ENCODE measurements at places on chromosomes 3 and 15.

DNA sequence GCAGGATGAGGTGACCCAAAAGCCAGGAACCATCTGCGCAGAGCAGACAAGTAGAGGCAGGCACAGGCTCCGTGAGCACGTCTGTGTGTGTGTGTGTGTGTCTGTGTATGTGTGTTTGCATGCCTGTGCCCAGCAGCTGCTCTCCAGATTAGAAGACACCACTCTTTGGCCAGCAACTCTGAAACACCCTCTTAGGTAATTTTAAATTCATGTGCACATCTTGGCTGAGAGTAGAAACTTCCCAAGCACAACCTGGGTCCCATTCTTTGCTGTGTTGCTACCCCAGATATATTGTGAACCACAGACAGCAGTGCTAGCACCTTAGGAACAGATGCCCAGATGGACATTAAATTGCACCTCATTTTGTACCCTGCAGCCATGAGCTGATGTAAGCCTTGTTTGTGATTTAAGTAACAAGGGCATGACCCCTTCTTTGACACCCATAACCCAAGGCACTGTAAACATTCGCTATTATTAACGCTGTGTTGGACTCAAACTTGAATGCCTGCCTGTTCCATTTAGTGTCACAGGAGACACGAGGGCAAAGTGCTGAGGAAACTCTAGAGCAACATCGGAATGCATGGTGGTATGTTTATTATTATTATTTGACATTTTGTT lies at the start of gene FILIP1L:
TSS of gene FILIP1L (minus strand) at position 89 of the 618 bp plus-strand sequence.
- no peak for DNase-seq

- no peak for DNase-seq
Measured at GRCh38 chr3:62797132-62797531, 78.1 kb downstream of the CADPS start.

- no peak for DNase-seq
Measured at GRCh38 chr15:88748651-88749050, 54.6 kb upstream of the ACAN start.

GRCh38 chr3:65039754-65040210 lies 352.0 kb upstream of the ADAMTS9 start:
- DNase-seq = no peak

GRCh38 chr15:31371520-31372240 lies 45.0 kb downstream of the KLF13 start:
- DNase-seq = no peak

- no peak for DNase-seq
Measured at GRCh38 chr3:153055779-153056178, 106.2 kb upstream of the RAP2B start.

GRCh38 chr3:133799794-133800585 lies 5.6 kb upstream of the SRPRB start:
- no peak for DNase-seq

- no peak for DNase-seq
Measured at GRCh38 chr15:67859331-67859946, 19.6 kb upstream of the RNU6-1 start.

- no peak for DNase-seq
Measured at GRCh38 chr3:179788996-179789395, 136.2 kb downstream of the USP13 start.

DNA sequence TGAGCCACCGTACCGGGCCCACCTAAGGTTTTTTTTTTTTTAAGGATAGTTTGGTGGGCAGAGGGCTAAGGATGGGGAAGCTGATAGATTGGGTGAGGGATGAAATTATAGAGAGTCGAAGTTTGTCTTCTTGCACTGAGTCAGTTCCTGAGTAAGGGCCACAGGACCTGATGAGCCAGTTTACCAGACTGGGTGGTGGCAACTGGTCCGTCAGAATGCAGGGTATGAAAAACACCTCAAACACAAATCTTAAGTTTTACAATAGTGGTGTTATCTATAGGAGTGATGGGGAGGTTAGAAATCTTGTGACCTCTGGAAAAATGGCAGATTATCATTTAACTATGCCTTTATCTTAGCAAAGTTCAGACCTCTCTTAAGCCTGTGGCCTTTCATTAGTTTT lies 2.8 kb downstream of the ZNF860 start:
- no peak for DNase-seq

DNA sequence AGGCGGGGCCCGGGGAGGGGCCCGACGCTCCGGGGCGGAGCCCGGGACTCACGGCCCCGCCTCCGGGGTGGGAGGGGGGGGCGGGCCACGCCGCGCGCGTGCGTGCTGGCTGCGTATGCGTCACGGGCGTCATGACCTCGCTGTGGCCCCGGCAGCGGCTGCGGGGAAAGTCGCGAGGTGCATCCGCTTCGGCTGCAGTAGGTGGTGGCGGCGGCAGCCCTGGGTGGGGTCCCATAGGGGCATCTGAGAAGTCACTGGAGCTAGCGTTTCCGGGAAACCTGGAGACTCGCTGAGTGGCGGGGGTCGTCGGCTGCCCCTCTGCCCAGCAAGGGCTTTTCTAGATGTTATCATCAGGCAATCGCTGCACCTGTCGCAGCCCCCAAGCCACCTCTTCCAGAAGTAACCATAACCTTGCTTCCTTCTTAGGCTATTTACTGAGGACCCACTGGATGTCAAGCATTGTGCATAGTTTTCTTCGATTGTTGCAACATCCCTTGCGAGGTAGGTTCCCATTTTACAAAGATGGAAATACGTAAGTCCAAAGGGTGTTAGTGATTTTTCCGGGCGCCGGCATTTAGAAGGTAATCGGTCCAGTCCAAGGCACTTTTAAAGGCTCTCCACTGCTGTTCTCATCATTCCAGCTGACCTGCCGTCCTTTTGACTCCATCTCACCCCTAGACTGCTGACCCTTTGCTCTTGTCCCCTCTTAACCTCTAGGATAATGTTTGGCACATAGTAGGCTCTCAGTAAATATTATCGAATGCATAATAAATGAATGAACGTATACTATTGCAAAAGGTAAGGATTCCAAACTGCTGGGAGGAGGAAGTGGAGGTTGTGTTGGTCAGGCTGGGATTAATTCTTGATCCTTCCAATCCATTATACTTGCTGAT lies at the start of gene GDPGP1:
TSS of gene GDPGP1 (plus strand) at position 114 of the 893 bp plus-strand sequence. CDS start 6,700 bp downstream, outside the sequence.
- DNase-seq = no peak

- DNase-seq = no peak
Measured at GRCh38 chr3:188268336-188268735, 114.4 kb downstream of the LPP start.

GRCh38 chr3:194294199-194294894 lies 56.8 kb downstream of the CPN2 start:
- DNase-seq = no peak

GRCh38 chr15:38085114-38085513 lies 150.7 kb downstream of the TMCO5A start:
- DNase-seq = no peak

GRCh38 chr3:71315431-71315830 lies 268.1 kb downstream of the FOXP1 start:
- DNase-seq = no peak

DNA sequence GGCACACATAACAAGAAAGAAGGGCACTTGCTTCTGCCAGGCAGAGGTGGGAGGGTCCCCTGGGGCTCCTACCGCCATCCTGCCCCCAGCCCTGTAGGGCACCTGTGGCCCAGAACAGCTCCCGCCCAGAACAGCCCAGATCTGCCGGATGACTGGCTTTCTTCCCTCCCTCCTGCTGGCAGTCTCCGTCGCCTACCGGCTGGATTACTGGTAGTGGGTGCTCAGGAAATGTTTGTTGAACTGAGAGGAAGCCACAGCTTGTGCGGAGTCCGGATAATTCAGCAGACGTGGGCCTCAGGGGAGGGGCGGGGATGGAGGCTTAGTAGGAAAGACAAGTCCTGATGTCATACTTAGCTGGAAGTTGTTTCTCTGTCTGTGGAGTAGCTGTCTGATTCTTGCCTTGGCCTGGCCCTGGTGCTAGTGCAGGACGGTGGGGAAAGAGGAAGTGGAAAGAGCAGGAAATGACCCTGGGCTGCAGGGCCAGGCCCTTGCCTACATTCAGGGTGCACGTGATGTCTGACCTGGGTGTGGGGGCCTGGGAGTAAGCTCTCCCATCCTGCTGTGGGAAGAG lies 6.7 kb downstream of the CCDC9B start:
- no peak for DNase-seq

- no peak for DNase-seq
Measured at GRCh38 chr15:59553879-59554735, 57.5 kb upstream of the GCNT3 start.

GRCh38 chr3:181292984-181293383 lies 303.4 kb upstream of the DNAJC19 start:
- no peak for DNase-seq

- DNase-seq = no peak
Measured at GRCh38 chr3:156098437-156099035, 21.8 kb upstream of the KCNAB1 start.

DNA sequence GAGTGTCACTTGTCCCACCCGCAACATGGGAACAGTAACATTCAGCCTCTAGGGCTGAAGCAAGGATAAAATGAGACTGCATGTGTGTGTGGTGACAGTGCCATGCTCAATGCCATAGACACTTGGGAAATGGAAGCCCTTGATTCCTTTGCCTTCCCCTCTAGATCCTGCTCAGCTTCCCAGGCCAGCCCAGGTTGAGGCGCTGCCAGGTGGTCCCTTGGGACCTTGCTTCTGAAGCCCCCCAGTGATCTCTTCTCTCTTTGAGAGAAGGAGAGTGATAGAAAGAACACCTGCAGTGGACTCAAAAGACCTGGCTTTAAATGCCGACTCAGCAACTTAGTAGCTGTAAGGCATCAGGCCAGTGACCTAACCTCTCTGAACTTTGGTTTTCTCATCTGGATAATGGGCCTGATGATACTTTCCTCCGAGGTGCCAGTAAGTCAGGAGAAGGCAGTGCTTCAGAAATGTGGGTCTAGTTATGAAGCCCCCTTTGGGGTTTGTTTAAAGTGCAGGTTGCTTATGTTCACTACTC lies 144.5 kb downstream of the RPLP1 start:
- DNase-seq = no peak

DNA sequence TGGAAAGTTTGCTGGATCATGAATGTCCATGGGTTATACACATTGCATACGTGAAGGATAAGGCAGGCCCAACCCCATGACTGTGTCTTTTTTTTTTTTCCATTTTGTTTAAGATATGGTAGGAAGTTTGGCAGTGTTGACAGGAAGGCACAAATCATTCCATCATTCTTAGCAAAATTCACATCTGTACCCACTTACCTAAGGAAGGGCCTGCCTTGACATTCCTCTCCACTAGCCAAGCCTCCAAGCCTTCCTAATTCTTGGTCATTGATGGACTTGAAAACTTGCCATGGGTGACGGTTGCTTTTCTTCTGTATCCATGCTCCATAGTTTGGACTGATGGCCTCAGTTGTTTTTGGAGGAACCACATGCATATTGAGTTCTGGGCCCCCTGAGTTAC lies 54.4 kb downstream of the ARNT2 start:
- DNase-seq = no peak

DNA sequence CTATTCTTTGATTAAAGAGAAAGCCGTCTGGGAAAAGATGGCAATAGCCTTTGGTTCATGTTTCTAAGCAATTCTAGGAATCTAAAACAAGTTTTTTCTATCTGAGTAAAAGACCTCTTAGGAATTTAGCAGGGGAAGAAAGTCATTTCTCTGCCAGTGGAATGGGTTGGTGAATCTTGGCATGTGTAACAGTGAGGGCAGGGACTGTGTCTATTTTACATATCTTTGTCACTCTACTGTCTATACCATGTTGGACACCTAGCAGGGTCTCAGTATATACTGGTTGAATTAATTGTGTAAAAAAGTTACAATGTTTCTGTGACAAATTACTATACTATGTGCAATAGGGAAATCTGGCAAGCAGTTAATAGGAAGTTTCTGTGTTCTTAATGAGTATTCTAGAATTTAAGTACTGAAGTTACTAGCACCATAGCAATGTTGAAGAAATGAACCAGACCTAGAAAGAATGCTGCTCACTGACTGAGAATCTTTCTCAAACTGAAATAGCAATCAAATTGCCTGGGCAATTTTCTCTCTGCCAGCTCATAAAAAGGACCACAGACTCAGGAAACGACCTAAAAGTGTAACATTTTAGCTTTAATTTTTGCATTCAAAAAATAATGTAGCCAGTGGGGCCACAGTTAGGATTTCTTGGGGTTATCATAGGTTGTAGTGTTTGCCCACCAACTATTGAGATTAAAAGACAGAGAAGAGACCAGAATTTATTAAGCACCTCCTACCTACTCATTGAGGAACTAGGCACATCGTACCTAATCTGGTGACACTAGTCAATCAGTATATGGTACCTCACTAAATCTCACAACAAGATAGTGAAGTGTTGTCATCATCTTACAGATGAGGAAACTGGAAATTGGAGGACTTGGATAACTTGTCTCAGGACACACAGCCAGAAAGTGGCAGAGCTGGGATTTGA lies 56.2 kb upstream of the LEKR1 start:
- no peak for DNase-seq

DNA sequence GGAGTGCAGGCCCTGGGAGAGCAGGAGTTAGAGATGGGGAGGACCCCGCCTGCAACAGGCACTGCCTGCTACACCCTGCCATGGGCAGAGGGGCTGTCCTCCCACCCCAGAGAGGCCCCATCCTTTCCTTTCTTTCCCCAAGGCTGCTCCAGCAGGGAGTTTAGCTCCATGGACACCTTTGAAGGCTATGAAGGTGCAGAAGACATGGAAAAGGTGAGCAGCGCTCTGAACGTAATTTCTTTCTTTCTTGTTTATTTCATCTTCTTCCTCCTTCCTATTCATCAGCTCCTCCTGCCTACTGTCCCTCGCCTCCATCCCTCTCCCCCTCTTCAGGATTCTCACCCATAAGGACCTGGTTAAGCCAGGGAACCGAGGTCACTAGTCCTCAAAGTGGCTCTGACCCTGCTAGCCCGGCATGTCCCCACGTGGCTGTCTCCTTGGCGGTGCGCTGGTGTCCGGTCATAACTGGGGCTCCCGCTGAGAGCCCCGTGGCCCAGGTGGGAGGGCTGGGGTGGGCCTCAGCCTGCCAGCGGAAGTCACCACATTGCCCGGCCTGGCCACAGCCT lies 16.0 kb upstream of the ADIPOQ start:
- no peak for DNase-seq

DNA sequence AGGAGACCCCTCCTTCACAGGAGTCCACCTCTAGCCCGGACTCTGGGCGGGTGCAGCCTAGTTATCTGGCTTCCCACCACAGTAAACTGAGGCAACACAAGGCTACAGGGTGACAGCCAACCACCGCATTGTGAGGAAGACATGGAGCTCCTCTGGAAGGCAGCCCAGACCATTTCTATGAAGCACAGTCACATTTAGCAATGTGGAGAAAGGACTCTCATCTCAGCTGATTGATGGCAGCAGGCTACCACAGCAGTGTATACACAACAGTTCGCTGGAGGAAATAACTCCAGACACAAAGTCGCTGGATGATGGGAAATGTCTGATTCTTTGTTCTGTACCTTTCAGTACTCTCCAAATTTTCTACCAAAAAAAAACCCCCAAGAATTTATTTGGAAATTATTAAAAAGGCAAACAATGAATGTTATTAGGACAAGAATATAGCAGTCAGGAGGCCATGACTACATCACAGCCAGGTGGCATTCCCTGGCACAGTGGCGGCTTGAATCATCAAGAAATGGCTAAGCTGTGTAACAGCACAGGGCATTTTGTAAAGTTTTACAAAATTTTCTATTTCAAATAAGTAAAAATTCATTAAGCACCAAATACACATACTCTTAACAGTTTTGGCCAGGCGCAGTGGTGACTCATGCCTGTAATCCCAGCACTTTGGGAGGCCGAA lies 40.1 kb downstream of the FAN1 start:
- no peak for DNase-seq

Measured in NCI-H524 treated with DMSO at 0.1 percent for 48 hours (cell line).